ENCODE measurements at places on chromosomes 7 and 10.

GRCh38 chr10:117933036-117933435 is 113.7 kb downstream of the RAB11FIP2 start:
- no peak for DNase-seq

- DNase-seq: no peak
Observed at GRCh38 chr7:65454469-65454868, 80.8 kb downstream of the ZNF92 start.

DNA sequence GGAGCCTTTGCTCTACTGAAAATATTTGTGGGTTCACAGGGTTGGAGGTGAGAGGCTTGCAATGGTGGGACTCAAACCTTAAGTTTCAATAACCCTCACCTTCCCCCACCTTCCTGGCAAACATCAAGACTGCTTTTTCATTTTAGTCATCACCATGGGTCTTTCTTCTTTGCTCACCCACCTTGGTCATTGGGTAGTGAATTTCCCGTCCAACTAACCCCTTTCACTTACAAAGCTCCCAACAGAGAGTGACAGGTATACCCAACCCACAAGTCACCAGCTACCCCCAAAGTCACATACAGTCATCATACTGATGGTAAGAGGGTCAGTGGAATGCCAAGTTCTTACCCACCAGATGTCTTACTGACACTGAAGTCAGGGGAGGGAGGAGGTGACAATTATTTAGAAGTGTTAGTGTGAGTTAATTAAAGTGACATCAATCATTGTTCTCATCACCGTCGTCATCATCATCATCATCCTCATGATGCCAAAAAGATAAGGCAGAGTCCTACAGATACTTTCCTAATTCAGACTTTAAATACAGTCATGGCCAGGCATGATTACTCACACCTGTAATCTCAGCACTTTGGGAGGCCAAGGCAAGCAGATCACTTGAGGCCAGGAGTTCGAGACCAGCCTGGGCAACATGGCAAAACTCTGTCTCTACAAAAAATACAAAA is 49.0 kb downstream of the PIK3AP1 start:
- no peak for DNase-seq

GRCh38 chr7:33039903-33040292 is 22.7 kb downstream of the NT5C3A start:
- no peak for DNase-seq

DNA sequence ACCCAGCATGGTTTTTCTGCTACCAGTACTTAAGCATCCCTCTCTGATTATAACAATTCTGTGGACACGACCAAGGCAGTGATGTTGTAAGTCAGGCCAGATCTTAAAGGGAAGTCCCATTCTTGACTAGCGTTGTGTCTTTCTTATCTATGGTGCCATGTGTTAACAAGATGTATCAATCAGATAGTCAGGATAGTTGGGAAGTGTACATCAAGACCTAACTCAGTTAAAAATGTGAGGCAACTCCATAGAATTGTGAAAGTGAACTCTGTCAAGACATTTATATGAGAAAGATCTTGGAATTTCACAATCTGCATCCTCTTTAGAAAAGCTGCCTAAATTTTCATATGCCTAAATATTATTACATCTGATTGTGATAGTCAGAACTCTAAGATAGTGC is 341.7 kb upstream of the SEMA3D start:
- no peak for DNase-seq

DNA sequence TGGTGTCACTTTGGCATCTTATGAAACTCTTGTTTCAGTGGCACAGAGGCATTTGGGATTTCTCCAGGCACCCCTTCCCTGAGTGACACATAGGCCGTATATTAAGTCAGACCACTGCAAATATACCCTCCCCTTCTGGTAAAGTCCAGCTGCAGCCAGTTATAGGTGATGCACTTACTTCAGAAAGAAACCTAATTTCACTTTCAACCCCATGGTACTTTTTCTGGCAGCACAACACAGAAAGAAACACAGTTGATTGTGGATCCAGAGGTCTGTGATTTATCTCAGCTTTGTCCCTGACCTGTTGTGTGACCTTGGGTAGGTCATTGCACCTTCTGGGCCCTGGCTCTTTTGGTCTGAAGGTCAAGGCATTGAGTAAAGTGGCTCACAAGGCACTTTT is 173.2 kb downstream of the BUB3 start:
- no peak for DNase-seq

DNA sequence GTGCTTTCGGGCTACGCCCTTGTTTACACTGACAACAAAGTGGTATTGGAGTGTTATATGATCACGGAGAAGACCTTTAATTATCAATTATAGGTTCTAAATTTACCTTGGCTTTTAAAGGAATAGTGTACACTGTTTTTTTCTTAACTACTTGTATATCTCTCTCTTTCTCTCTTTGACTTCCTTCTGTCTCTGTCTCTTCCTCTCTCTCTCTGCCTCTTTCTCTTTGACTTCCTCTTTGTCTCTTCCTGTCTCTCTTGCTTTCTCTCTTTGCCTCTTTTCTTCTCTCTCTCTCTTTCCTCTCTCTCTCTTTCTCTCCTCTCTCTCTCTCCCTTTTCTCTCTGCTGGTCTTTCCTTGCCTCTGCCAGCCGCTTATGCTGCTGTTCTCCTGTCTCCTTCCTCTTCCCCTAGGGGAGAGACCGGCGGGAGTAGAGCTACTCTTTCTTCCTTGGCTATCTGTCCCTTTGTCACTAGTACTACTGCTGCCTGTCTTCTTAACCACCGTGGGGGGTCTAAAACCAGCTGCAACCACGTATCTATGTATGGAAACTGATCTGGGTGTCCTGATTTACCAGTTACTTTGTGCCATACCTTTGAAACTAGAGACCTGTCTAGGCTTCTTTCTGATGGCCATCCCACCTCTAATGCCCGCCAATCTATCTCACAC is 36.9 kb upstream of the GSDME start:
- DNase-seq: no peak

DNA sequence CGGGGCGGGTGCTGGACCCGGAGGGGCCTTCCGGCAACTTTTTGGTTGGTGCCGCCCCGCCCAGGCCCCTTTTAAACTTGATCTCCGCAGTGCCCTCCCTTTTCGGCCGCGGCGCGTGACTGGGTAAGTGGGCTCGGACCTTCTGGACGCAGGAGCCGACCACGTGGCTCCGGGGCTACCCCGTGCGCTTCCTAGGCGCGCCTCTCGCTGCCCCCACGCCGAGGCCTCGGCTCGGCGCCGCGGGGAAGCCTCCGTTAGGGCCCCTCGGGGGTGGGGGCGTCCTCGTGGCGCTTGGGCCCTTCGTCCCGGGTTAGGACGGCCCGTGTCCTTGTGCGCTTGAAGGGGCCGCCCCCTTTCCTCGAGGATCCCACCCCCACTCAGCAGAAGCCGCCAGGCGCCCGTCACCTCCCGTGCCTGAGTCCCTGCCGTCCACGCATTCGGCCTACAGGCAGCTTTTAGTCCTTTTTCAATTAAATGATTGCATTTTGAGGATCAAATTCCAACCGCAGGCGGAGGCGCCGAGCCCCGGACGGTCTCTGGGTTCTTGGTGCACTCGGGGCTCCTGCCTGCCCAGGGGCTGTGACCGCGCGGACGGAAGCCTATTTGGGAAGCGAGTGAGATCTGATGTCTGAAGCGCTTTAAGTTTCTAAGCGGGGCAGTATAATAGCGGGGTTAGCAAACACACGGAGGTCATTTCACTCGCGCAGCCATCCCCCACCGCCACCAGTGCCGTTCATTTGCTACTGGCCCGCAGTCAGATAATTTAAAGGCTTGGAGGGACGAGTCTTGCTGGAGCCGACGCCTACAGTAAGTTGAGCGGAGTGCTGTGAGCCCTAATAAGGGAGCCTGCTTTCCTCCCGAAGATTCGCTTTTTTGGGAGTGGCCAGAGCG is 31.8 kb upstream of the TOMM7 start:
- peak; percentile 72 for DNase-seq

DNA sequence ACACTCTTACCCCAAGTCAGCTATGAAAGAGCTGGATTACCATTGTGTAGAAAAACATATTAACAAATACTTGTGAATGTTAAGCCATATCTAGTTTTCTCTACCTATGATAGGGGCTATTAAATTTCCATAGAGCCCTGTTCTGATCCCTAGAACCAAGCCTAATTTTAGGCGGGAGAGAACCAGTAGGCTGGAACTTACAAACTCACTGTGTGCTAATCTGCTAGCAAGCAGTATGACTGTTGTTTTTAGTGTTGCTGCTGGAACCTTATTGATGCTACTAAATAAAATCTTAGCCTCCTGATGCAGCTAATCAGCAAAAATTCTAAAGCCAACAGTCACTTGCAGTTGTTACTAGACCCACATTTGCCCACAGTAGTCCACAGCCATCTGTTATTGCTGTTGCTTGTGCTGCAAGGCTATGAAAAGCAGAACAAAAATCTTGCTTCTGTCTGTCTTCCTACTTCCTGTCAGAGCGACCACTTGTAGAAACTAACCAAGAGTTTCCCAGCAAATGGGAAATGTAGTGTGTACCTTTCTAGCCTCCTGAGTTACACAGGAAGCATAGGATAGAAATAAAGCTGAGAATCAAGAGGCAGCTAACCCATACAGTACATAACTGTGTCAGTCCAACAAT is 368.4 kb downstream of the ARL4A start:
- DNase-seq: no peak
